ENCODE measurements at places on chromosomes 12 and 14.

- no peak for DNase-seq
Measured at GRCh38 chr12:55610598-55610997, 26.1 kb upstream of the OR10P1 start.

DNA sequence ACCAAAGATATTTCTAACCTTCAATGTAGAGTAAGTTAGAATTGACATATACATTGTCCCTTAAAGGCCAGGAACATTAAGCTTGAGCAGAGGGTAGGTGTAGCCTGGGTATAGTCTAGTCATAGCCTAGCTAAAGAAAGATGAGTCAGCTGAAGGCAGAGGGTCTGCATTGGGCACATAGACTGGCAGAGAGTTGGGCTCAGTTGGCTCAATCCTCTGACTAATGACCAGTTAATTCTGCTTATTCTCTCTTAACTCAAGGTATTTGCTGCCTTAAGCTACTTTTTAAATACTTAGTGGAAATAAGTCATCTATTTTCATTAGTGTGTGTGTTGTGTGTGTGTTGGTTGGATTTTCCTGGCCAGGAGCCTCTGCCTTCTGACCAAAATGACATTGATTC, 467.1 kb downstream of the RAD51B start:
- DNase-seq = no peak

GRCh38 chr12:26378711-26379110, 183.3 kb downstream of the SSPN start:
- DNase-seq = no peak

DNA sequence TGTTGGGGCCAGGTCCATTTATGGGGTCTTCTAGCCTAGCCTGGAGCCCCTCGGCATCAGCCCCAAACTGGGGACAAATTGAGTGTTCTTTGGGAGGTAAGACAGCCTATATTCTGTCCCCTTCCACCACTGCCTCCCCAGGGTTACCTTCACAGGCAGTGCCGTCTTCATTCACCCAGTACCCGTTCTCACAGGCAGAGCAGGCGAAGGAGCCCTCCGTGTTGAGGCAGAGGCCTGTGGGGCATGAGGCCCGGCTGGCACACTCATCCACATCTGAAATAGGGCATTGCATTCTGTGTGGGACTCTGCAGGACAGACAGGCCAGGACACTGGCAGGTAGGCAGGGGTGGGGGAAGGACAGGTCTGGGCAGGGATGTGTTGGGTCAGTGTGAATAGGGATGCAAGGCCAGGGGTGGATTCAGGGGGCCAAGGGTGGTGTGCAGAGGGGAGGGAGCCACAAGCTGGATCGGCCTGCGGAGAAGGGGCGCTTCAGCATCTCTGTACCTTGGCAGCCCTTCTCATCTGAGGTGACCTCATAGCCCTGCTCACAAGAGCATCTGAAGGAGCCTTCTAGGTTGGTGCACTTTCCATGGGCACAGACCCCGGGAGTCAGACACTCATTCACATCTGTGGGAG, 16.1 kb downstream of the ISCA2 start:
- DNase-seq = no peak

DNA sequence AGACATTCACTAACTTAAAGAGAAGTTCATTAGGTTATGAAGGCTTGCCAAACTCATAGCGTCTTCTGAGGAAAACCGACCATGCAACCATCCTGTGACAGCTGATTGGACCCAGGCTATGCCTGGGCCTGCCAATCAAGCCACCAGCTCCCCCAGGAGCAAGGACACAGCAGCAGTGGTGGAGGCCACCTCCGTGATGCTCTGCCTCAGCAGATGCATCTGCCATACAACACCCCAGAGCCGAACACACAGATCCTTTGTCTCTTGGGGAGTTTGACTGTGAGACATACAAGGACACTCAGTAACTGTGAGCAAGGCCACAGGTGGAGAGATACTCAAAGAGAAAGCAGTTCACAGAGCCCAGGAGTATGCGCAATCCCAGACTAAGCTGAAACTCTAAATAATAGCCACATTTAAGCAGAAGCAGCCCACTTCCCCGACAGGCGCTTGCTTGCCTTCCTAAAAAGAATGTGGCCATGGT, 10.0 kb upstream of the CNIH1 start:
- no peak for DNase-seq

Measured in CMK (cell line).